ENCODE measurements at places on chromosomes 11 and 22. TPM values are rescaled to one million over a fixed set of nuclear protein-coding genes. Genes with fewer than 3 reads are reported as not detected.

The SCGB1C1 gene
- 0.44 TPM for polyA plus RNA-seq

- DNase-seq, result no peak
Observed at GRCh38 chr22:44933666-44934453, 75.9 kb downstream of the PHF21B start.

- no peak for DNase-seq
Observed at GRCh38 chr22:27930331-27931060, 11.4 kb upstream of the PITPNB start.

DNA sequence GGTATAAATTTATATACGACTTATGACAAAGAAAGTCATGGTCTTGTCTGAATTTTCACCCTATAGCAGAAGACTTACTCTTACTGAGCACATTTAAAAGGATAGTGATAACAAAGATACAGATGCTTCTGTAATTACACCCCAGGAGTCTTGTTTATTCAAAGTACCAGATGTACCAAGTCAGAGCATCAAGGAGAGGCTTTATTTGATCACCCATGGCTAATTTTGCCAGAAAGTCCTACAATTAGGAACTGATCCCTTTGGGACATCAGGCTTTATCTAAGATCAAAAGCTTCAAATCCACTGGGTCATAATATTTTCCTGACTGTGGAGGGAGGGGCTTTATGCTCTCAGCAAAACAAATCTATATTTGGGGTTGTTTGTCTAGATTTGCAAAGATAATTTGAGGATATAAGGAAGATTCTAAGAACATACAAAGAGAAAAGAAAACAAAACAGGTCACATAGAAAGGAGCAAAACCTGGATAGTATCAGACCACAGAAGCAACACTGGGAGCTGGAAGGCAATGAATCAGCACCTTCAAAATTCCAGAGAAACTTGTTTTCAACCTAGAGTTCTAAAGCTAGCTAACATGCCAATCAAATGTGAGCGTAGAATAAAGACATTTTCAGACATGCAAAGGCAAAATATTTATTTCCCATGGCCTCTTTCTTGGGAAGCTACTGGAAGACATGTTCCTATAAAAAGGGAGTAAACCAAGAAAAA is 124.8 kb upstream of the CSNK2A3 start:
- DNase-seq, result no peak

All from left renal cortex interstitium (tissue), 4 donors.